ENCODE measurements at places on chromosomes 13 and 19.

GRCh38 chr13:40352380-40352778 lies 314.1 kb downstream of the FOXO1 start:
- DNase-seq, result no peak

- no peak for DNase-seq
Measured at GRCh38 chr13:24670961-24671381, 9.2 kb upstream of the ATP12A start.

DNA sequence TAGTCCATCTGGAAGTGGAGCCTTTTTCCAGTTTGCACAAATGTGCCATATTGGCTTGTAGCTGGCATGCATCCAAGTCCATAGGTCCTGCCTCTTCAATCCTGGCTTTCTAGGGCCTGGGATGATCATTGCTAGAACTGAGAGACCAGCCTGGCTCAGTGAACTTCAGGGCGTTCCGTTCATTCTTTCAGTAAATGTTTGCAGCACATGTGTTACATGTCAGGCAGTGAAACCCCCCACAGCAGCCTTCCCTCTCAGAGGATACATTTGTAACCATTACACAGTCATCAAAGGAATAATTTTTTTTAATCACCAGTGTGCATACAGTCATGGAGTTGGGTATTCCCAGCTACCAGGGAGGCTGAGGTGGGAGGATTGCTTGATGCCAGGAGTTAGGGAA lies 9.7 kb downstream of the FUT2 start:
- no peak for DNase-seq

- no peak for DNase-seq
Measured at GRCh38 chr13:30872685-30873461, 33.2 kb upstream of the MEDAG start.

DNA sequence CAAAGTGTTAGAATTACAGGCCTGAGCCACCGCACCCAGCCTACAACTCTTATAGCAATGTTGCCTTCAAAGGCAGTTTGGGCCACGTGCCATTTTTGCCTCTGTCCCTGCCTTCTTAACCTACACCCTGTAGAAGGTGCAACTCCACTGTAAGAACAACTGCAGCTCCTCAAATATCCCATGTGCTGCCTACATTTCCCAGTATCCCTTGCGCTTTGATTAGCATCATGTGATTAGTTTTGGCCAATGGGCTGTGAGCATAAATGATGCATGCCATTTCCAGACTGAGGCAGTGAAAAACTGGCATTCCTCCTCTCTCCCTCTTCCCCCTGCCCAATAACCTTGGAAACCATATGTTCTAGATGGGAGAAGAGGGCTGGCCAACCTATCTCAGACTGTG lies 75.2 kb upstream of the MRI1 start:
- DNase-seq, result peak; percentile 27

DNA sequence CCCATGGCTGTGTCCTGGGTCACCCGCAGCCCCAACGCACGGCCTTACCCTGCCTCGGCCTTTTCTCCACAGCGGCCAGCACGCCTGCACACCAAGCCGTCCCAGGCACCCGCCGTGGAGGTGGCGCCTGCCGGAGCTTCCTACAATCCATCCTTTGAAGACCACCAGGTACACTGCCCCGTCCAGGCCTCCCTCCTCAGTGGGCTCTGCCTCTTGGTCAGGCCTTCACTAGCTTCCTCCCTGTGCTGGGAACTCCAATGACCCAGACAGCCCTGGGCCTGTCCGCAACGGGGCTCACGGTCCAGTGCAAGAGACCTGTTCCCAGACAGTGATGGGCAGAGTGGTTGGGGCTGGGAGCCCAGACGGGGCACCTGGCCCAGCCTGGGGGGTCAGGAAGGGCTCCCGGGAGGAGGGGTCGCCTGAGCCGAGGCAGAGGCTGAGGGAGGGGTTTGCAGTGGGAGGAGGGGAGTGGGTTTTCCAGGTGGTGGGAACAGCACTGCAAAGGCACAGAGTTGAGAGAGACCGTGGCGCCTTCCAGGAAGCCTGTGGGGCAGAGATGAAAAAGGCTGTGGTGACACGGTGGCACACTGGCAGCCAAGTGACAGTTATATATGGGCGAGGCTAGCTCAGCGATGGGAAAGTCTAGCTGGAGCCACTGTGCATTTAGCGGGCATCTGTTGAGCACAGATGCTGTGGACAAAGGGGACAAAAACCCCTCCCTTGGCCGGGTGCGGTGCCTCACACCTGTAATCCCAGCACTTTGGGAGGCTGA lies 7.3 kb downstream of the NOP53 start:
- DNase-seq, result no peak

GRCh38 chr19:28074773-28075172 lies 1138.2 kb downstream of the UQCRFS1 start:
- DNase-seq, result no peak

- DNase-seq, result no peak
Measured at GRCh38 chr13:73401769-73402168, 343.0 kb downstream of the KLF5 start.

DNA sequence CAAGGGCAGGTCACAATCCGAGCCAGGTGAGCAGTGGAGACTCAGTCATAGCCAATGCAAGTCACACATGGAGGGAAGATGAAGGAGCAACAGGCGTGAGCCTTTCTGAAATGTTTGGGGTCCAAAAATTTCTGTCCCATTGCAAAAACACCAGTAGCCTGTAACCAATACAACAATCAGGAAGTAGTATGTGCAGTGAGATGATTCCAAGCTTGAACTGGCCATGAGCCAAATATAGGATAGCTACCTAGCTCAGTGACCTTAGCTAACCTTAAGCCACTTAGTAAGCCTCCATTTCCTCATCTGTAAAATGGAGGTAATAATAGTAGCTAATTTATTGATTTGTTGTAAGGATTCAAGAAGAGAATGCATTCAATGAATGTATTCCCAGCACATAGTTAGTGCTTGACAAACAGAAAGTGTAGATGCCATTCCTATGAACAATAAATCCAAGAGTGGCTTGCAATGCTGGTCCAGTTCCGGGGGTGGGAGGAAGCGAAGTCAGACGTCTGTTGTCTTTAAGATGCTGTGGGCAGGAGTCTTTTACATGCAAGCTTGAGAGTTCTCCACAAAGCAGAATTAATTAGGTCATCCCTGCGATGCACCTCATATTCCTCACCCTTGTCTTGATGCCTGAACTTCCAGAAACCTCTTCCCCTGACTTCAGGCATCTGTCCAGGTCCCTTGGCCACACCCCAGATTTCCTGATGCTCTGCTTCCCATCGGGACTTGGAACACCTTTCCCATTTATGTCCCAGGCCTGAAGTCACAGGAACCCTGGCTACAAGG lies 195.7 kb upstream of the UBL3 start:
- DNase-seq, result no peak

- no peak for DNase-seq
Measured at GRCh38 chr19:35915443-35915842, 7.3 kb upstream of the TYROBP start.

DNA sequence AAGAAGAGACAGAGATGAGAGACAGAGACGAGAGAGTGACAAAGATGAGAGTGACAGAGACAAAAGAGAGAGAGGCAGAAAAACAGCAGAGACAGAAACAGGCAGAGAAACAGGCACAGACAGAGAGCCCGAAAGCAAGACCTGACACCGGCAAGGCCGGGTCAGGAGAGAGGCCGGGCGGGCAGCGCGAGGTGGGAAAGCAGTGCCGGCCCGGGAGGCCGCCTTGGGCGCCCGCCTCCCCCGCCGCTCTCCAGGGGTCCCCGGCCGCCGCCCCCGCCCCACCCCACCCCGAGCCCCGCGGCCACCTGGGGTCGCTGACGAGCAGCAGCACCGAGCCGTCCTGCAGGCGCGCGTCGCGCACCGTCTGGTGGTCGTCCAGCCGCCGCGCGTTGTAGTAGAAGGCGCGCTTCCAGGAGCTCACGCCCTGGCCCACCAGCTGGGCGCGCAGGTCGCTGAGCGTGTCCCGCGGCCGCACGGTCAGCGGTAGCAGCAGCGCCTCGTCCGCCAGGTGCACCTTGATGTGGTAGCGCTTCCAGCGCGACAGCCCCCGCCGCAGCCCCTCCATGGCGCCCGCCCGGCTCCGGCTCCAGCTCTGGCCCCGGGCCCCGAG lies at the start of gene TINCR:
TSS of gene TINCR (minus strand) at position 594 of the 610 bp plus-strand sequence.
- no peak for DNase-seq

GRCh38 chr19:16021796-16022195 lies 54.5 kb upstream of the TPM4 start:
- no peak for DNase-seq

- no peak for DNase-seq
Measured at GRCh38 chr19:4556597-4557127, 2.8 kb downstream of the SEMA6B start.

DNA sequence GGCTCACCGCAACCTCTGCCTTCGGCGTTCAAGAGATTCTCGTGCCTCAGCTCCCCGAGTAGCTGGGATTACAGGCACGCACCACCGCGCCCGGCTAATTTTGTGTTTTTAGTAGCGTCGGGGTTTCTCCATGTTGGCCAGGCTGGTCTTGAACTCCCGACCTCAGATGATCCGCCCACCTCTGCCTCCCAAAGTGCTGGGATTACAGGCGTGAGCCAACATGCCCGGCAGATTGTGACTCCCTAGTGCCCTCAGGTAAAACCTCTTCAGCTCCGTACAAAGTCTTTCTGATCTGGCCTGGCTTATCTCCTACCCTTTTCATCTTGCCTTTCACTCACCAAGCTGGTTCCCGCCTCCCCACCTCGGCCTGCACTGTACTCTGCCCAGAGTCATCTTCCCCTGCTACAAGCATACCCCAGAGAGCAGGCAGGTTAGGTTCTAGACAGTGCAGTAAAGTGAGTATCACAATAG lies 15.0 kb downstream of the BICRA start:
- no peak for DNase-seq

- DNase-seq, result no peak
Measured at GRCh38 chr13:25371158-25371874, 458 bp upstream of the ATP8A2 start.

GRCh38 chr13:110157718-110158117 lies 149.2 kb downstream of the COL4A1 start:
- no peak for DNase-seq

GRCh38 chr13:47420020-47420419 lies 523.2 kb upstream of the HTR2A start:
- no peak for DNase-seq

GRCh38 chr19:2037651-2038255 lies 13.3 kb downstream of the MKNK2 start:
- no peak for DNase-seq

GRCh38 chr19:7788933-7789323 lies 25.9 kb downstream of the CLEC4M start:
- DNase-seq, result no peak

DNA sequence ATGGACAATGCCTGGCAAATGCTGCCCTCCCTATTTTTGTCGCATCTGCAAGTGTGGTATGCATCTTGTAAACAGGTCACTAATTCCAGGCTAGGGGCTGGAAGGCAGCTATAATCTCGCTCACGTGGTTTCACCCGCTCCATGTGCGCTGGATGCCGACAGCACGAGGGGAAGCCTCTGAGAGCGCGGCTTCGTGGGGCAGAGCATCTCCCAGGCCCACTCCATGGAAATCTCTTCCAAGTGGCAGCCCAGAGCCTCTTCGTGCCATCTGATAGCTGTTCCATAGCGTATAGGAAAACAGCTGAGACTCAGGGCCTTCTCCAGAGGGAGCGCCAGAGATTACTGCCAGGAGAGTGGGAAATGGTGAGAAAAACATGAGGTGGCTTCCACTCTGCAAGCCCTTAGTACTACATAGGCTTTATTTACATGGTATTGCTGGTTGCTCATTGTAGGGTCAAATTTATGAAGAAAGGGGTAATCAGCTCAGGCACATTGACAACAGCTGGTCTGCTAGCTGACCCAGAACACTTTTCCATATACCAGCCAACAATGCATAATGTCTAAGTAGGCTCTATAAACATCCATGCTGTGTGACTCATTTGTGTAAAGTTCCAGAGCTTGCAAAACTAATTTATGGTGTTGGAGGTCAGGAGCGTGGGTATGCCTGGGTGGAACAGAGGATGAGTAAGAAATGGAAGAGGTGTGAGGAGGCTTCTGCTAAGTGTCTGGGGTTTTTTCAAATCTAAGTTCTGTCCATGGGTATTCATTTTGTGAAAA lies 165.2 kb downstream of the SHISA2 start:
- no peak for DNase-seq

- DNase-seq, result no peak
Measured at GRCh38 chr13:66040506-66040905, 1189.6 kb downstream of the PCDH9 start.

DNA sequence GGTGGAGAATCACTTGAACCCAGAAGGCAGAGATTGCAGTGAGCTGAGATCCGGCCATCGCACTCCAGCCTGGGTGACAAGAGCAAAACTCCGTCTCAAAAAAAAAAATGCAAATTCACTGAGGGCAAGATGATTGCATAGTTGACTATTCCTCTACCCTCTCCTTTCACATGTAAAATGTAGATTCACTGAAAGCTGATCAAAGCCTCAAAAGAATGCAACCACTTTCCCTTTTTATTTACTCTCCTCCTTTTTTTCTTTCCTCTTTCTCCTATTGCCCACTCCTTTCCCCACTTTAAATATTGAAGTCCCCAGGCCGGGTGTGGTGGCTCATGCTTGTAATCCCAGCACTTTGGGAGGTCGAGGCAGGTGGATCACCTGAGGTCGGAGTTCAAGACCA lies 6.3 kb downstream of the TEX101 start:
- DNase-seq, result no peak

DNA sequence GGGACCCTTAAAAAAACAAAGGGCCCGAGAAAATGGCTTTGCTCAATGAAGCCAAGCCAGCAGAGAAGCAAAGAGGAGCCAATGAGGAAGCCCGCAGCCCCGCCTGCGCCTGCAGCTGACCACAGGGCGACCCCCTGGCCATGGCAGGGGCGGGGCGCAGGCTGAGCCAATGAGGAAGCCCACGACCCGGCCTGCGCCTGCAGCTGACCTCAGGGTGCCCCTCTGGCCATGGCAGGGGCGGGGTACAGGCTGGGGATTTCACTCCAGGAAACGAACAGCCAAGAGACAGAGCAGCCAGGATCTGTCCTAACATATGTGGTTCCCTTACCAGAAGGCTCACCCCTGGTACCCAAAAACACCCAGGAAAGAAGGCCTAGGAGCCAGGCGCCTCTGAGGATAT lies 101.4 kb downstream of the STK24 start:
- no peak for DNase-seq

DNA sequence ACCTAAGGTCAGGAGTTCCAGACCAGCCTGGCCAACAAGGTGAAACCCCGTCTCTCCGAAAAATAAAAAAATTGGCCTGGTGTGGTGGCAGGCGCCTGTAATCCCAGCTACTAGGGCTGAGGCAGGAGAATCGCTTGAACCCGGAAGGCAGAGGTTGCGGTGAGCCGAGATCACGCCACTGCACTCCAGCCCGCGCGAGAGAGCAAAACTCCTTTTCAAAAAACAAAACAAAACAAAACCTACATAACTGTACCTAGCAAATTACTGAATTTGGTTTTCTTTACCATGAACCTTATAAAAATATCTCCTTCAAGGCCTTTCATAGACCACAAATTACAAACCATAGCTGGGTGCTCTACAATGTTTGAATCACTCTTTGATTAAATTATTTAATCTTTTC lies 760 bp downstream of the ZNF91 start:
- peak; percentile 62 for DNase-seq

DNA sequence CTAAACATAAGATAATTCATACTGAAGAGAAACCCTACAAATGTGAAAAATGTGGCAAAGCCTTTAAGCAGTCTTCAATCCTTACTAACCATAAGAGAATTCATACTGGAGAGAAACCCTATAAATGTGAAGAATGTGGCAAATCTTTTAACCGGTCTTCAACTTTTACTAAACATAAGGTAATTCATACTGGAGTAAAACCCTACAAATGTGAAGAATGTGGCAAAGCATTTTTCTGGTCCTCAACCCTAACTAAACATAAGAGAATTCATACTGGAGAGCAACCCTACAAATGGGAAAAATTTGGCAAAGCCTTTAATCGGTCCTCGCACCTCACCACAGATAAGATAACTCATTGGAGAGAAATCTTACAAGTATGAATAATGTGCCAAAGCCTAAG lies 40.6 kb downstream of the ZNF254 start:
- no peak for DNase-seq
